ENCODE measurements at places on chromosomes 4 and X. TPM values are rescaled to one million over a fixed set of nuclear protein-coding genes. Genes with fewer than 3 reads are reported as not detected.

- peaks cover 3% of the 10 kb centered on the region for H3K4me1 ChIP-seq
- no peak overlapping the region for H3K4me3 ChIP-seq
- no peaks in the 10 kb centered on the region for H3K36me3 ChIP-seq
- DNase-seq, result no peak
These were observed 1414.7 kb upstream of the TENM3 start for GRCh38 chr4:180828455-180829018.

FHIP1A gene
- total RNA-seq, result not detected

DNA sequence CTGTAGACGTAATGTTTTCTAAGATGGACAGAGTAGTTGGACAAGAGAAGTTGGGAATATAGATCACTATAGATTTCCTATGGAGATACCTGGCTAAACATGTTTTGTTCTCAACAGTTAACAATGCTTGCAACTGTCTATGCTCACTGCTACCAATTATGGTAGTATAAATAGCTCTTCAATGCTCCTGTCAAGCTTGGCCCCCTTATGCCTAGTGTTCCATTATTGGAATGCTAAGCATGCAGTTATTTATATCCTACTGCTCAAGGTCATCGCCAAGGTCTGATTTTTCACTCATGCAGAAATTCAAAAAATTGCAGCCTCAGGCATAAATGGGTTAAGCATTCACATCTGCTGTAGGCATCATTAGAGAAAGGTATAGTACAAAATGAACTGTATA, 519.0 kb downstream of the IL15 start:
- H3K4me3 ChIP-seq, result no peak overlapping the region
- DNase-seq, result no peak
- no peaks in the 10 kb centered on the region for H3K4me1 ChIP-seq
- peaks cover 30% of the 10 kb centered on the region for H3K36me3 ChIP-seq
- H3K27ac ChIP-seq, result no peak overlapping the region

TLR8 gene
- not detected for total RNA-seq

DNA sequence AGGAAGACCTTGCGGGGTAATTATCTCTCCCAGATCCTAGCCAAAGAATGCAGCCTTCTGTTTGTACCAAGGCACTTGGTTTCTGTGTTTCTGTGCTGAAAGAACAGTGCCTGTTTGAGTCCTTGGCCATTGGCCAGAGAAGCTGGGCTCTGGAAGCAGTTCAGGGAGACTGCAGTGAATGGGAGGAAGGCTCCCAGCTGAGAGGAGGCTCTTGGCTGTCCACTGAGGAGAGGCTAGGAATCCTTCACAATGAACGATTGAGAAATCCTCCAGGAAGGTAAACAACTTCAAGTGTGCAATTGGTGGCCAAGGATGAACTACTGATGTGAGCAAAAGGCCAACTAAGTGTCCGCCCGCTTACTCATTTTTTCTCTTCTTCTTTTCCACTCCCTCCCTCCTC, 61.3 kb downstream of the HS3ST1 start:
- DNase-seq, result no peak
- no peaks in the 10 kb centered on the region for H3K36me3 ChIP-seq
- no peak overlapping the region for H3K4me3 ChIP-seq
- peaks cover 2% of the 10 kb centered on the region for H3K27me3 ChIP-seq
- no peaks in the 10 kb centered on the region for H3K4me1 ChIP-seq

- peaks cover 42% of the 10 kb centered on the region for H3K27me3 ChIP-seq
- H3K36me3 ChIP-seq, result no peaks in the 10 kb centered on the region
- no peak overlapping the region for H3K4me3 ChIP-seq
- H3K27ac ChIP-seq, result no peak overlapping the region
- H3K4me1 ChIP-seq, result peaks cover 8% of the 10 kb centered on the region
These were observed 5.4 kb downstream of the JADE3 start for GRCh38 chrX:46917622-46918021.

SPATA18 gene
- 0.07 TPM for total RNA-seq

DNA sequence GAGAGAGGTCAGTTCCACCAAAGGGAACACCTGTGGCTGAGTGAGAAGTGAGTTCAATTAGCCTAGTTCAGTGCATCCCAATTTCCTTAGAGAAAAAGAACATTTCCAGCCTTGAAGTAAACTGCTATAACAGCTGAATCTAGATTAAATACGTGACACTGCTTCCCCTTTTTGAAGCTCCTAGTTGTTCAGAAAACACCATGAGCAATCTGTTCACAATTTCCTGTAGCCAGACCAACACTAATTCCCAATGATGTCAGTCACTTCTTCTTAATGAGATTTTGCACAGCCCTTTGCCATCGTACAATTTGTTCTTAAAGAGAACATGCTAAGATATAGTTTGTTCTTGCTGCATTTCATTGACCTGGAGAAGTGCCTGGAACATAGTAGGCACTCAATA, 144.6 kb upstream of the EDNRA start:
- no peak overlapping the region for H3K4me3 ChIP-seq
- H3K36me3 ChIP-seq, result no peaks in the 10 kb centered on the region
- H3K27me3 ChIP-seq, result no peaks in the 10 kb centered on the region
- no peaks in the 10 kb centered on the region for H3K4me1 ChIP-seq

GYG2 gene
- not detected for total RNA-seq

- H3K27ac ChIP-seq, result no peak overlapping the region
- no peaks in the 10 kb centered on the region for H3K27me3 ChIP-seq
- H3K36me3 ChIP-seq, result no peaks in the 10 kb centered on the region
- no peak for DNase-seq
- no peaks in the 10 kb centered on the region for H3K4me1 ChIP-seq
These were observed 112.9 kb downstream of the CPZ start for GRCh38 chr4:8705161-8706145.

ADRA2C gene
- not detected for total RNA-seq

DNA sequence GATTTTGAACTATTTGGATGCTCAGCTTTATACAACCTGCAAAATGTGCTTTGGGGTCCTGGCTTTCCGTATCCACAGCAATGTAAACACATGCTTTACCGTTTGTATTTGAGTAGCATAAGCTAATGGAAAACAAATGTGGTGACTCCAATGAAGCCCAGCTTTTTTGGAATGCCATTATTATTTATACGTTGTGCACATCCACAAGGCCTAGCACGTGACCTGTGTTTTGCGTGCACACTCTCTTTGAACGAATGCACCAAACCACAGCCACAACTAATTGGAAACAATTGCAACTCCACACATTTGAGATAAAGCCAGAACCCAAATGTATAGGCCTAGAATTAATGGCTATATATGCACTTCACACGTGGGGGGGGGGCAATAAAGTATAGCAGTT, 189.5 kb upstream of the GPC4 start:
- H3K36me3 ChIP-seq, result no peaks in the 10 kb centered on the region
- no peak overlapping the region for H3K4me3 ChIP-seq
- DNase-seq, result no peak
- H3K27ac ChIP-seq, result no peak overlapping the region
- H3K27me3 ChIP-seq, result no peaks in the 10 kb centered on the region
- no peaks in the 10 kb centered on the region for H3K4me1 ChIP-seq

ANKRD37 gene
- total RNA-seq, result 16.3 TPM

GRCh38 chrX:46547857-46548256, 2.6 kb upstream of the ZNF674 start:
- H3K4me1 ChIP-seq, result peaks cover 16% of the 10 kb centered on the region
- no peak overlapping the region for H3K27ac ChIP-seq
- no peak overlapping the region for H3K4me3 ChIP-seq
- H3K36me3 ChIP-seq, result peaks cover 30% of the 10 kb centered on the region

DNA sequence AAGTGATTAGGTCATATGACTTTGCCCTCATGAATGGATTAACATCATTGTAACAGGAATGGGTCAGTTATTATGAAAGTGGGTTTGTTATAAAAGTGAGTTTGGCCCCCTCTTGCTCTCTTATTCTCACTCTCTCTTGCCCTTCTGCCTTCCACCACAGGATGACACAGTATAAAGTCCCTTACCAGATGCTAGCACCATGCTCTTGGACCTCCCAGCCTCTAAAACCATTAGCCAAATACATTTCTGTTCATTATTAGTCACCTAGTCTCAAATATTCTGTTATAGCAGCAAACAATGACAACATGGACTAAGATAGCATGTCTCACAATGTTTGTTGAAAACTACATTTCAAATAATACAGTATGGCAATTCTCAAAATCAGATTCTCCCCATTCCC, 59.7 kb downstream of the RWDD4 start:
- no peak for DNase-seq
- H3K36me3 ChIP-seq, result no peaks in the 10 kb centered on the region
- H3K4me3 ChIP-seq, result no peak overlapping the region

- no peak for DNase-seq
- no peak overlapping the region for H3K4me3 ChIP-seq
- no peaks in the 10 kb centered on the region for H3K4me1 ChIP-seq
- no peaks in the 10 kb centered on the region for H3K27me3 ChIP-seq
- H3K36me3 ChIP-seq, result no peaks in the 10 kb centered on the region
These were observed 3.7 kb downstream of the STATH start for GRCh38 chr4:69999420-69999819.

GRCh38 chr4:89549907-89550306, 242.3 kb upstream of the GPRIN3 start:
- no peak for DNase-seq
- H3K27me3 ChIP-seq, result peaks cover 17% of the 10 kb centered on the region
- no peak overlapping the region for H3K4me3 ChIP-seq
- no peaks in the 10 kb centered on the region for H3K36me3 ChIP-seq

- DNase-seq, result no peak
- peaks cover 13% of the 10 kb centered on the region for H3K4me1 ChIP-seq
- no peak overlapping the region for H3K4me3 ChIP-seq
- peaks cover 14% of the 10 kb centered on the region for H3K27me3 ChIP-seq
- no peaks in the 10 kb centered on the region for H3K36me3 ChIP-seq
These were observed 5.5 kb upstream of the BLTP1 start for GRCh38 chr4:122146652-122147051.
